NCI-H510A (cell line): ENCODE measurements at places on chromosomes 1 and 21.

DNA sequence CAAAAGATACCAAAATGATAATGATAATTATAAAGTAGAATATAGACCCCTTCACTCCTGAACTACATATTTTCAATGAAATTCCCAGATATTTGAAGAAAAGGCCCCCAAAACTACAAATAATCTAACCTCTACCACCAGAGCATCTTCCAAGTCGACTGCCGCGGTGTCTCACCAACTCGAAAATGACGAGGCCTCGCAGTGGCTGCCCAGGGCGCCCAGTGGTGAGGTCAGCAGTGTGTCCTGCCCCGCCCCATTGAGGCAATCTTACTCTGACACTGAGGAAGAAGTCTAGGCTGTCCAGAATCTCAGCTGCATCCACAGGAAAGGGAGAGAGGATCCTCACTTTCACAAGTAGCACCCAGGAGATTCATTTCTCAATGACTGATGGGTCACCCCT lies 5.2 kb downstream of the DUSP10 start:
- no peak for DNase-seq

DNA sequence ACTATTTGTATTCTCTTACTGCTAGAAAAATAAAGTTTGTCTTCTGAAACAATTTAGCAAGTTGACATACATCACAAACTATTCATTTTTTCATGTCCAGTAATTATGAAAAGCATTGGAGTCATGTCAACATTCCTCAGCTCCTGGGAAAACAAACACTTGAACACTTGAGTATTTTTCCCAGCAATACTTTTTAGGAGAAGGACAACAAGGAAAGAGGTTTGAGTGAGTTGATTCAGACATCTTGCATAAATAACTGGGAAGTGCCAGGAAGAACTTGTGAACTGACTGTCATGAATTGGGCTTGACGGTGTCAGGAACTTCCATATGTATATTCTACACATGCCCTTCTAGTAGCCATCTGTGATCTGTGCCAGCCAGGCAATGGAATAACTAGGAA lies 195.6 kb downstream of the HMCN1 start:
- DNase-seq: no peak

- no peak for DNase-seq
Observed at GRCh38 chr1:150836129-150836773, 28.2 kb upstream of the CTSK start.

- DNase-seq: peak; percentile 9
Observed at GRCh38 chr1:80217377-80217986, 1211.0 kb upstream of the ADGRL4 start.

- DNase-seq: no peak
Observed at GRCh38 chr1:2976180-2976562, 45.1 kb upstream of the ACTRT2 start.

DNA sequence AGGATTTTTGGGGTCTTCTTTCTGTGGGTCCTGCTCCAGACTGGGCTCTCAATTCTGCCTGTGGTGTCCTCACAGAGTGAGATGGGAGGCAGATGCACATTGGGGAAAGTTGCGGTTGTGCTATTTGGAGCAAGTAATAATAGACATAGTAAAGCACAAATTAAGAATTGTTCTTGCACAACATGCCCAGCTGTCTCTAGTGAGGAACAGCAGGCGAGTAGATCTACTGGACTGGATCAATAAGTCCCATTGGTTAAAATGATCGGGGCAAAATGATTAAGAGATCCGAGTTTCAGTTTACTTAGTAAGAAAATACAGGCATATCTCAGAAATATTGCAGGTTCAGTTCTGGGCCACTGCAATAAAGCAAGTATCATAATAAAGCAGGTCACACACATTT lies 448.3 kb upstream of the PROX1 start:
- DNase-seq: no peak

GRCh38 chr21:41711416-41712007 lies 55.3 kb downstream of the RIPK4 start:
- no peak for DNase-seq

DNA sequence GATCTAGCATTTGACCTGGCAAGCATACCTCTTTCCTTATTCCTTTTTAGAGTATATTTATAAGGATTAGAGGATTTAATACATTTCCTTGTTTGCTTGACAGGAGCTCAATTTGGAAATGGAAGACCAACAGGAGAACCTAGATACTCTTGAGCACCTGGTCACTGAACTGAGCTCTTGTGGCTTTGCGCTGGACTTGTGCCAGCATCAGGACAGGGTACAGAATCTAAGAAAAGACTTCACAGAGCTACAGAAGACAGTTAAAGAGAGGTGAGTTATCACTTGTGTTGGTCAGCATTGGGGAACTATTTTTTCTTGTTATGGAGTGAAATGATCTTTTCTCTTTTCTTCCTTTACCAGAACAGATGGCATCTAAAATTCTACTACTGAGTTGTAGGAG lies 123.4 kb upstream of the BMP8A start:
- DNase-seq: no peak

- peak; percentile 24 for DNase-seq
Observed at GRCh38 chr1:153539395-153540093, 1.2 kb downstream of the S100A5 start.

GRCh38 chr1:901108-901859 lies 22.4 kb upstream of the SAMD11 start:
- DNase-seq: no peak

- DNase-seq: no peak
Observed at GRCh38 chr1:163130225-163130856, 61.2 kb downstream of the RGS4 start.

DNA sequence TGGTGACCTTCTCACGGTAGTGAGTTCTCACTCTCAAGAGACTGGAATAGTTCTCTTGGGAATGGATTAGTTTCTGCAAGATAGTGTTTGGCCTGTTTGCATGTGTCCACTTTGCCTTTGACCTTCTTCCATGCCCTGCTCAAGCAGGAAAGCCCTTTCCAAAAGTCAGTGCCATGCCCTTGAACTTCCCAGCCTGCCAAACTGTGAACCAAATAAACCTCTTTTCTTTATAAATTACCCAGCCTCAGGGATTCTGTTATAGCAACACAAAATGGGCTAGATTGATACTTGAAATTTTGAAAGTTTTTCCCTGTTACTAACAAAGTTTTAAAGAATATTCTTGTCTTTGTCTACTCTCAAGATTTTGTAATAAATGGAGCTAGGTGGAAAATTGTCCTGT lies 139.6 kb downstream of the SLC35F3 start:
- DNase-seq: no peak

DNA sequence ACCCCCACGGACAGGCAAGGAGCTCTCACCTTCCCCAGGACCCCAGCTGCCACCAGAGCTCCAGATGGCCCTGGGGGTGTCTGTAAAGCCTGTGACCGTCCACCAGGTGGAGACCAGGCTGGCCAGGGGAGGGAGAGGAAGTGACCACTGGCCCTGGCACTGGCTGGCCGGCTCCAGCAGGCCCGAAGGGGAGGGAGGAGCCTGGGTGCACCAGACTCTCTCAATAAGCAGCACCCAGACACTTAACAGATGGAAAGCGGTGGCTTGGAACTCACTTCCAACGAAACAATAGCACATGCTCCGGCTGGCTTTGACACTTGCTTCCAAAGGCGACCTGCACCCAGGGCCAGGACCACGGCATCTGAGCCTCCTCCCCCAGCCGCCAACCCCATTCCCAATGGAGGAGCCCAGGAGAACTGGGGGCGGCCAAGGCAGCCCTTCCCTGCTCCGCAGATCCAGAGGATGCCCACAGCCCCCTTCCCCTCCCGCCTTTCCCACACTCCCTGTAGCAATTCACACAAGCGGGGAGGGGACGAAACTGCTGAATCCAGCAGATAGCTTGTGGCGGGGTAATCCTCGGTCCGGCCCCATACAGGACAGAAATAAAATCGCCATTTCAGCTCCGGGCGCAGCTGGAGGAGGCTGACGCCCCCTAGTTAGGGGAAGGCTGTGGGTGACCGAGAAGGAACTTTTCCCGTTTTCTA lies 742 bp upstream of the PDE9A start:
- DNase-seq: no peak

- peak; percentile 35 for DNase-seq
Observed at GRCh38 chr1:201503397-201504176, 3.3 kb downstream of the CSRP1 start.

DNA sequence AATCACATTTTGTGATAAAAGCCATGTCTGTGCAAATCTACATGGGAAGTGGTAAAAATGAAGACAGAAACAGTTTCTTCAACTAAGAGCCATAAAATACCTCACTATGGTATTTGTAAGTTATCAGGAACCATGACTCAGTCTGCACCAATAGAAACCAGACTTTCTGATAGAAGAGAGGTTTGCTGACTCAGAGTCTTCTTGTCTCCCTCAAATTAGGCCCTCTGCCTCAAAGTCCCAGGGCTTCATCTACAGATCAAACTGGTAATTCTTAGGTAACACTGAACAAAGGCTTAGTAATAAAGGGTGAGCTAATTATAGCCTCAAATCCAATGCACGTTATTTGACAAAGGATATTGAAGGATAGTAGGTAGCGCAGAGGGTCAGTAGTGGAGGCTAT lies 30.9 kb upstream of the SSX2IP start:
- DNase-seq: no peak

DNA sequence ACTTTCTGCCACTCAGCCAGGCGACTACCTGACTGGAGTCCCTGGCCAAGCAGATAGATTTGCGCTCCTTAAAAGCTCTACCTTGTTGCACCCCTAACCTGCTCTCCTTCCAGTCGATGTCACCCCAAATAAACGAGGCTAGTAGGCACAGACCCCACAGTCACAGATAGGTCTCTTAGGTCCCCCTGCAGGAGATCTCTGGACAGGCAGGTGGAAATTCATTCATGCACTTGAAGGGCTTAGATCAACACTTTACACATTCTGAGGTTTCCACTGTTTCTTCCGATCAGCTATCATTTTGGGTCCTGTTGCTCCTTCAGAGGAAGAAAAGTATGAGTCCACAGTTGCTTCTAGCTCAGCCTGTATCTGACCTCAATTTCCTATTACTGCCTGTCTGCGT lies 272.6 kb upstream of the FMN2 start:
- no peak for DNase-seq

GRCh38 chr1:67840449-67840848 lies 7.2 kb upstream of the GNG12 start:
- DNase-seq: no peak

- DNase-seq: no peak
Observed at GRCh38 chr1:50285994-50286393, 137.2 kb downstream of the DMRTA2 start.

GRCh38 chr1:23110391-23110790 lies 58.3 kb downstream of the LUZP1 start:
- DNase-seq: no peak

DNA sequence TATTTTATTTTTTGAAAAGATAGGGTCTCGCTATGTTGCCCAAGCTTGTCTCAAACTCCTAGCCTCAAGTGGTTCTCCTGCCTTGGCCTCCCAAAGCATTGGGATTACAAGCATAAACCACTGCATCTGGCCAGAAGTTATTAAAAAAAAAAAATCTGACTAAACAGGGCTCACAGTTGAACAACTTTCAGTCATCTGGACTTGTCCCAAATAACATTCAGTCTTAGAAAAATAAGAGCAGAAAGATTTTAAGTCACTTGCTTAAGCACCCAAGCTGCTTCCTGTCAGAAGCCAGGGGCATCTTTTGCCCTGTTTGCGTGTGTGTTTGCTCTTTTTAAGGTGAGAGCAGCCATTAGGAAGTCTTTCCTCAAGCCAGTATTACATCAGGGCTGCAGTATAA lies 286.8 kb downstream of the LMO4 start:
- DNase-seq: no peak

- DNase-seq: no peak
Observed at GRCh38 chr1:22658385-22659163, 5.5 kb downstream of the C1QB start.

- no peak for DNase-seq
Observed at GRCh38 chr1:203175237-203175826, at the start of gene MYBPH. MYBPH (minus strand) TSS chr1:203175826; CDS start chr1:203175755, 71 bp downstream.

DNA sequence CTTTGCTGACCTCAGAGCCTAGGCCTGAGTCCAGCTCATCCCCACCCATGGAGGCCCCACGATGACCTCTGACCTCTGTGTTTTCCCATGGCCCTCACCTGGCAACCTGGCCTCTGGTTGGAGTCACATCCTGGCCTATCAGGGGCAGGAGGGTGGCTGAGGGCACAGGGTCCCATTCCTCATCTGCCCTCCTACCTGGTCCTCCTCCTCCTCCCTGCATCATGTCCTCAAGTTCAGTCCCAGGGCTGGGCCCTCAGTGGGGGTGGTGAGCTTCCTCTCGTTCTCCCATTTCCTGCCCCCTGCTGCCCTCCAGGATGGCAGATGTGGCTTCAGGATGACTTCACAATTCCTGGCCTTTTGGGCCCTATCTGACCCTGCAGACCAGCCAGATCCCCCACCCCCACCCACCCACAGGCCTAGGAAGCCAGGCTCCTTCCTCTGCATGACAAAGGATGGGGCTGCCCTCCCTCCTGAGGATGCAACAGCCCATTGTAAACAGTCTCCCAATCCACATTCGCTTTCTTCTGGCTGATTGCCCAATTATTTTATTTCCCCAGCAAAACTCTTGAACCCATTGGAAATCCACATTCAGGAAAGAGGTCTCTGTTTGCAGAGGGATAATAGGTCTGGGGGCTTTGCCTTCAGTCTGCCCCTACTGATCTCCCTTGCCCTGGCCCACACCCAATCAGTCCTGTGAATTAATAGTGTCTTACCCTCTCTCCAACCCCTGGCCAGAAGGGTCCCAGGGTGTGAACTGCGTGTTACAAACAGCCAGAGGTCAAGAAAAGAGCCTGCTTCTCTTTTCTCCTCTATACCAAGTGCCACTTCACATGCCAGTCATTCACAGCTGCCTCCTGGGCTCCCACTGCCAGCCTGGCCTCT lies 10.3 kb upstream of the LEFTY1 start:
- DNase-seq: no peak

DNA sequence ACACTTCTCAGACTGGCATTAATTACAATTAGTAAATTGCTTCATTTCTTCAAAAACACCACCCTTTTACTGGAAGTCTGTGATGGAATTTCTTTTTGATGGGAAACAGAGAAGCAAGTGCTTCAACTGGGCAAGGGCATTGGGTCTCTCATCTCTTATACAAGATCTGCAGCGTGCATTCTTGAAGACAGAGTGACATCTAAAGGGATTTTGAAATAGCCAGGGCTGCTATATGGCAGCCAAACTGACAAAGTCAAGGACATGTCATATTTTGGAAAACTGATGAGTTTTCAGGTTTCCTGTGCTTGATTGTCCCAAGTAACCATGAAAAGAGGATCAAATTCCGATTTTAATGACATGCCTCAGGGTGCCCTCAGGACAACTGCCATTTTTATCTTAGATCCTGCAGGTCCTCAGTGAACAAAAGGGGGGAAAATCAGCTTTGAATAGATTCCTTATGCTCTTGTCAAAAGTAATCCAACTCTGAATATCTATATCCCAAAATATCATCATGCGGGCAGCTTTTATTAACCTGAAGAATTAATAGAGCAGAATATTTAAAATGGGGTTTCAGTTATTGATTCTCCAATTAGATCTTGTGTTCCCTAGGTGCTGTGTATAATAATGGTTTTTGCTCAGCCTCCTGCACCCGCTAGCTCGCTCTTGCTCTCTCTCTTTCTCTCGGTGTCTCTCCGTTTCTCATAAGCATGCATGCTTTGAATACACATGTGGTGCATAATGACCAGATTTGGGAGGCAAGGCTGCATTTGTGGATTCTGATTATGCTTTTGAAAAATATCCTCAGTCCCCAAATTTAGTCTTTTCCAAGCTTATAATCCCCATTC lies 221.8 kb downstream of the TTLL7 start:
- DNase-seq: no peak
